ENCODE measurements at places on chromosomes 3 and 15. TPM values are rescaled to one million over a fixed set of nuclear protein-coding genes. Genes with fewer than 3 reads are reported as not detected.

DNA sequence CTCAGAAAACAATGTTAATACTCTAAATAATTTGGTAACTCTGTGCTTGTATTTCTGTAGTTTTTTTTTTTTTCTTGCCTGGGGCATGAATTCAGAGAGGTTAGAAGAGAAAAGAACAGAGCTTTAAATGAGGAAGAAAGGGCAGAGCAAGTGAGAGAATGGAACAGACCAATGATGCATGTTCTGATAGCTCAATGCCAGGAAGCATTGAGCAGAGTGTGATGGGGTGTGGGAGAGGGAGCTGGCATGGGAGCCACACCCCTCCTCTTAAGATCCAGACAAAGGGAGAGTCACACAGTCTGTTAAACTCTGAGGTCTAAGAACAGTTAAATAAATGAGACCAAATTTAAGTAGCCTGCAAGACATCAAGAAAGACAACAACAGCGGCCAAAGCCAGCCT is 538.6 kb downstream of the TUSC7 start:
- H3K36me3 ChIP-seq, result no peaks in the 10 kb centered on the region
- no peak overlapping the region for H3K27ac ChIP-seq

DNA sequence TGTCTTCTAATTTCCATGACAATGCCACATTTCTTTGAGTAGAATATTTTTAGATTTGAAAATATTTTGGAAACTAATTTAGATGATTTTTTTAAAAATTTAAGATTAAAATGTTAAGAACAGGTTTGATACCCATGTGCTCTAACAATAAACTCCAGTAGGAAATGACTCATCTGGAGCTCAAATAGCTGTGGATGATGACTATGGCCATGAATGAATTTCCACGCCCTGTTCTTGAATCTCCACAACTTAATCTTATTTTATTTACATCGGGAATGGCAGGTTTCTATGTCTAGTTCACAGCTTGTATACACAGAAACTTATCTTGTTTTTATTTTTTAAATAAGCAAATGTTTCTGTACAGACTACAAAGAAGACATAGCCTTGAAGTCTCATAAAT is 726.8 kb downstream of the NAALADL2 start:
- H3K4me3 ChIP-seq, result no peak overlapping the region
- no peak overlapping the region for H3K27ac ChIP-seq
- no peaks in the 10 kb centered on the region for H3K4me1 ChIP-seq
- H3K27me3 ChIP-seq, result no peaks in the 10 kb centered on the region
- H3K36me3 ChIP-seq, result no peaks in the 10 kb centered on the region
- no peak for DNase-seq

- no peaks in the 10 kb centered on the region for H3K4me1 ChIP-seq
- no peak for DNase-seq
- H3K36me3 ChIP-seq, result no peaks in the 10 kb centered on the region
- H3K4me3 ChIP-seq, result no peak overlapping the region
- H3K27me3 ChIP-seq, result no peaks in the 10 kb centered on the region
- H3K27ac ChIP-seq, result no peak overlapping the region
Observed at GRCh38 chr3:107413264-107413663, 36.0 kb downstream of the CCDC54 start.

- H3K4me1 ChIP-seq, result no peaks in the 10 kb centered on the region
Observed at GRCh38 chr15:32743411-32744140, 25.8 kb downstream of the GREM1 start.

GRCh38 chr3:100114413-100115030 is at the start of gene FILIP1L:
FILIP1L (minus strand) TSS chr3:100114501.
- H3K36me3 ChIP-seq, result no peaks in the 10 kb centered on the region
- peak within 1 kb of the TSS; percentile 24 for H3K4me3 ChIP-seq
- H3K4me1 ChIP-seq, result peaks cover 9% of the 10 kb centered on the region
- peak; percentile 61 for DNase-seq
- no peaks in the 10 kb centered on the region for H3K27me3 ChIP-seq

Gene NRG4
- total RNA-seq, result 0.09 TPM

Gene SLC12A8
- 1.5 TPM for total RNA-seq

Gene CHDH
- total RNA-seq, result 1.2 TPM

- no peak for DNase-seq
- H3K4me1 ChIP-seq, result no peaks in the 10 kb centered on the region
- no peaks in the 10 kb centered on the region for H3K36me3 ChIP-seq
Observed at GRCh38 chr3:12409684-12410596, 74.3 kb upstream of the TSEN2 start.

DNA sequence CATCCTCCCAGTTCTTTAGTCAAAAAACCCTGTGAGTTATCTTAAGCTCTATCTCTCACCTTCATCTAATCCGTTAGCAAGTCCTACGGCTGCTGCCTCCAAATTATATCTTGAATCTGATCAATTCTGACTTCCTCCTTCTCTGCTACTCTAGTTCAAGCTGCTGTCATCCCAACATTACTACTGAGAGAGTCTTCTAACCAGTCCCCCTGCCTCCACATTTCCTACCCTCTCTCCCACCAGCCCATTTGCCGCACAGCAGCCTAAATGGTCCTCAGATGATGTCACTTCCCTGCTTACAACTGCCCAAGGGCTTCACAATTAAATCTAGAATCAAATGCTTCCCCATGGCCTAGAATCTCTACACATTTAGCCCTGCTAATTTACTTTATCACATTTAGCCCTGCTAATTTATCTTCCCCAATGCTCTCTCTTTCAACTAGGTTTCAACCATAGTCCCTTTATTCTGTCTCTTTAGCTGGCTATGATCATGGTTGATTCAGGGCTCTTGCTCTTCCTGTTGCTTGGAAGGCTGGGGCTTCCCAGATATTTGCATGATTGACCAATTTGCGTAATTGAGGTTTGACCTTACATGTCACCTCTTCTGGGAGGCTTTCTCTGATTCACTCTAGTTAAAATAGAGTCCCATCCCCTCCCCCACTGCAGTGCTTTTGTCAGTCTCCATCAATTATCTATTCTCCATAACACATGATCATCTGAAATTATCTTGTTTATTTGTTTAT is 11.0 kb upstream of the ARL14 start:
- H3K27me3 ChIP-seq, result no peaks in the 10 kb centered on the region
- no peak for DNase-seq
- no peaks in the 10 kb centered on the region for H3K36me3 ChIP-seq
- H3K4me1 ChIP-seq, result no peaks in the 10 kb centered on the region
- no peak overlapping the region for H3K27ac ChIP-seq

DNA sequence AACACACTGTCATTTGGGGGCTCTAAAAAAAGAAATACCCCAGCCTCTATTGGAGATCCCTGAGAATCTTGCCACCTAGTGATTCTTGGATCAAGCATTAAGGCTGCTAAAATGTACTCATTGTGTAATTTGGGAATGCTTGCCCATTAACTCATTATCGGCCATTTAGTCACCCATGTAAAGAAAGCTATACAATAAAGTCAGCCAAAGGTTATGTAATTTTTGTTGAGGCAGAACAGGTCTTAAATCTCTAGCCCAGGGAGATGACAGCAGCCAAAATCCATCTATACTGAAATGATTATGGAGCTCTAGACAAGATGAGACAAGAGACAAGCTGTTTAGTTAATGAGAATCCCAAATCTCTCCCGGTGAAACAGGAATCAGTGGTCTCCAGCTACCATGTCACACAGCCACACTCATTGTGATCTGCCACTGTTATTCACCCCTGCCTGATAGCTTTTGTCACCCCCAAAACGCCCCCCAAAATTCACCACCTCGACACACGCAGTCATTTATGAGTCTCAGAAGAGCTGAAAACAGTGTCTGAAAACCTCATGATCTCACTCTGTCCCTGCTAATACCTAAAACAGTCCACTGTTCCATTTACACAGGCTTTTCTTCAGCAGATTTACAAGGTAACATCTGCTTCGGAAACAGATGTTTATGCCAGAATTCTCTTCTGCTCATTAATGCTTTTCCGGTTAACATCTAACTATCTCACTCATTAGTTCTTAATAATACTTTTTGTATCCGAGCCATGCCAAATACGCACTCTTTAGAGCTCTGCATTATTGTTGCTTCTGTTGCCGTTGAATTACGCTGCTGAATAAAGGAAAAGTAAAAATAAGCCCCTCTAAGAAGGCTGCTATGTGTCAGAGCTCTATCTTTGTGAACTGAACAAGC is 138.5 kb downstream of the RORA start:
- H3K27me3 ChIP-seq, result no peaks in the 10 kb centered on the region
- H3K36me3 ChIP-seq, result peaks cover 2% of the 10 kb centered on the region
- no peak overlapping the region for H3K4me3 ChIP-seq
- H3K27ac ChIP-seq, result peak overlapping the region; percentile 76
- peaks cover 19% of the 10 kb centered on the region for H3K4me1 ChIP-seq

DNA sequence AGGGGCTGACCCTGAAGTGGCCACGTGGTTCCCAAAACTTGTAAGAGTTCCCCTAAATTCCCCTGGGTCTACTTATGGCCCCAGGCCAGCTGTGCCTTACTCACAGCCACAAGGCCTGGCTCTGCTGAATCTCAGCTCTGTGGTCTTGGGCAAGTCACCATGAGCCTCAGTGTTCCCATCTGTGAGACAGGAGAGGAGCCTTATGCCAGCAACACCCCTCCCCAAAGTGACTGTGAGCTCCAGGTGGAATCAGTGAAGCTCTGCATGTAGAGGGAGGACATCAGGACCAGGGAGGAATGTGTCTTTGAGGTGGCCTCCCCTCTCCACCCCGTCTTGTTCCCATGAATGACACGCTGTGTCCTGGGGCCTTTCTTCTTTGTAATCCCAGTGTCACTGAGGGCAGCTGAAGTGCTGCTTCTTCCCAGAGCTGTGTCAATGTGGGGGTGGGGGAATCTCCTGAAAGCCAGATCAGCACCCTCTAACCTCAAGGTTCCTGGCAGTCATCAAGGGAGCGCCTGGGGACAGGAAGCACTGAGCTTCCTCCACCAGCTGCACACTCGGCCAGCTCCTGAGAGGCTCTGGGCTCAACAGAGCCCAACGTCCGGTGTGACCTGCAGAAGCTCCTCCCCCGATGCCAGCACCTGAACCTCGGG is 258.9 kb downstream of the UACA start:
- peaks cover 2% of the 10 kb centered on the region for H3K27me3 ChIP-seq
- H3K27ac ChIP-seq, result no peak overlapping the region
- H3K4me3 ChIP-seq, result no peak overlapping the region
- DNase-seq, result peak; percentile 76

Gene SCAANT1
- not detected for total RNA-seq

Gene KLHDC8B
- 88.7 TPM for total RNA-seq

DNA sequence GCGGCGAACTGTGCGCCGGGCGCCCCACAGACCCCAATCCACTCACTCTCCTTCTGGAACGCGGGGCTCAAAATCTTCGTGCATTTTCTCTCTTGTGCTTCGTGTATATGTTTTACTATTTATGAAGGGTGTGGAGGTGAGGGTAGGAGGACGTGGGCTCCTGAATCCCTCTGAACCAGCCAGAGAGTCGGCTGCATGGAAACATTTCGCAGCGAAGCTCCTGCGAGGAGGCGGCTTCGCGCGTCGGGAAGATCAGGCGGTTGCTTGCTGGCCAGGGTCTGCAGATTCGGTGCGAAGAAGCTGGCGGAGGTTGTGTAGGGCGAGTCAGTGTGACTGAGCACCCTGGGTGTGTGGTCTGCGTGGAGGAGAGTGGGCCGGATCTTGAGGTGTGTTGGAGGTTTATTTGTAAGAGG is 1.1 kb downstream of the CNTN4 start:
- H3K4me1 ChIP-seq, result peaks cover 15% of the 10 kb centered on the region
- H3K27ac ChIP-seq, result no peak overlapping the region
- H3K4me3 ChIP-seq, result peak overlapping the region; percentile 39
- DNase-seq, result peak; percentile 42

Gene LRRIQ4
- 0.09 TPM for total RNA-seq

DNA sequence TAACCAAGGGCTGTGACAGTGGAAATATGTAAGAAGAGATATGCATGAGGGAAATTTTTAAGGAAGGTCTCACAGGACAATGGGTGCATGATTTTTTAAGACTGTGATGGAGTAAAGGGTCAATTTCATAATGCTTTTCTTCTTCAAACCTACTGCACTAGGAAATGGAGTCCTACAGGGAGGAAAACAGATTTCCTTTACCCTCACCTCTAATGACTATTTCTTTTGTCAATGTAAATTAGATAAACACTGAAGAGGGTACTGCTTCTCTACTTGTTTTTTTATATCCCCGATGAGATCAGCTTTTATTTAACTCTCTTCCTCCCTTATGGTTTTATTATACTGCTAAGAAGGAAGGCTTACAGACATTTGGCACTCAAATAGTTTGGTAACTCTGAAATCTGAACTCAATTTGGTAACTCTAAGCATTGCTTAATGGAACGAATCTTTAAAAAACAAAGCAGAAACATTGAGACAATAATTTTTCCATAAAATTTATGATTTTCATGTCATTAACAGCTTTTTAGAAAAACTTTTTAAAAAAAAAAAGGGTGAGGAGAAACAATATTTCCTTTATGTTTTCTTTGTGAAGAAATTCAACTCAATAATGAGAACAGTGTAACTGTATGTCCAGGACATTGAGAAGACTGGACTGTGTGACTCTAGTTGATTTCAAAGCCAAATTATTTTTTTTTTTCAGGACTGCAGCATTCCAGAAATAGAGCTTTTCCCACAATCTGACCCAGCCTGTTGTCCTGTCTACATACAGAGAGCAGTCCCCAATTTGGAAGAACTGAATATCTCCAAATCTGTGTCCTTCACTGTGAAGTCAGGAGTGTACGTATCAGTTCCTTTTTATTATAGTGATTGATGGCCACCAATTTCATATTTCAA is 64.4 kb downstream of the CRYBG3 start:
- H3K27me3 ChIP-seq, result no peaks in the 10 kb centered on the region
- H3K4me1 ChIP-seq, result no peaks in the 10 kb centered on the region
- H3K27ac ChIP-seq, result no peak overlapping the region
- peak; percentile 6 for DNase-seq
- H3K4me3 ChIP-seq, result no peak overlapping the region

DNA sequence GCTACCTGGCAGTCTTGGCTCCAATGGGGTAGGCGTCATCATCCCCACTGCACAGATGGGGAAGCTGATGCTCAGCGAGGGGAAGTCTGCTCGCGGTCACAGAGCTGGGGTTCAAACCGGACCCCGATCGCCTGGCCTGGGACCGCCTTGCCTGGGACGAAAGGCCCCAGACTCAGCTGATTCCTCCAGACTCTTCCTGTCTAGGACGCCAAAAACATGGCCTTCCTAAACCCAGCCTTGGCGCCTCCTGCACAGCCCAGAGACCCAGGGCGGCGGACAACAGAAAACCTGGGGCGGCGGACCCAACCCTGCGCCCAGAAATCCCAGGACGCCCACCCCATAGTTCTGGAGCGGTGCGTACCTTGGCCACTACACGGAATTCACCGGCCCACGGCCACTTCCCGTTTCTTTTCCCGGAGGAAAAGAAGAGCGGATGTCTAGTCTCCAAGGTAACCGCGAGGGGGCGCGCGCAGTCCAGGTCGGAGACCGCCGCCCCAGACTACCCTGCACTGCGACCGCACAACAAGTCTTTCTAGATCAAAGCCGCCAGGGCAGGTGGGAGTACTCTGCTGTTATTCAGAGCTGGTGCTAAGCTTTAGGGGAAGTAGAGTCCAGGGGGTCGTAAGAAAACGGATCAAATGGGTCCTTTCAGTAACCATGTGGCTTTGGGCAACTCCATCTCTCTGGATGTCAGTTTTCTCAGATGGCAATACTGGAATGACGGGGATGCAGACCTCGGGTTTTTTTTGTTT is 4.9 kb upstream of the IL17RD start:
- H3K4me1 ChIP-seq, result peaks cover 13% of the 10 kb centered on the region
- no peaks in the 10 kb centered on the region for H3K36me3 ChIP-seq
- H3K27ac ChIP-seq, result no peak overlapping the region
- peaks cover 6% of the 10 kb centered on the region for H3K27me3 ChIP-seq
- peak; percentile 84 for DNase-seq

Gene ITGA11
- total RNA-seq, result 10.2 TPM

- DNase-seq, result no peak
- peaks cover 15% of the 10 kb centered on the region for H3K4me1 ChIP-seq
- H3K27me3 ChIP-seq, result no peaks in the 10 kb centered on the region
- no peak overlapping the region for H3K27ac ChIP-seq
- no peak overlapping the region for H3K4me3 ChIP-seq
Observed at GRCh38 chr15:64837502-64837901, 4.2 kb upstream of the PLEKHO2 start.
